ENCODE measurements at places on chromosomes 2 and 18. TPM values are rescaled to one million over a fixed set of nuclear protein-coding genes. Genes with fewer than 3 reads are reported as not detected.

DNA sequence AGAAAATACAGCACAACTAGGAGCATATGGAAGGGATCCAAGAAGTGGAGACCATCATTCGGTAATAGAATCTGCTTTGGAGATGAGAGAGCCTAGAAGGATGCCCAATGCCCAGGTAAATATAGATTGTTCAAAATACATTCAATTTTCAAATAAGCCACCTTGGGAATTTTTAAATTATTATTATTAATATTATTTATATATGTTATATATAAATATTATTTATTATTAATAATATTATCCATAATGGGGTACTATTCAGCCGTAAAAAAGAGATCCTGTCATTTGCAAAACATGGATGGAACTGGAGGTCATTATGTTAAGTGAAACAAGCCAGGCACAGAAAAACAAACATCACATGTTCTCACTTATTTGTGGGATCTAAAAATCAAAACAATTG, 127.8 kb upstream of the NDUFV2 start:
- no peak for DNase-seq

The VWC2L gene
- not detected for total RNA-seq

DNA sequence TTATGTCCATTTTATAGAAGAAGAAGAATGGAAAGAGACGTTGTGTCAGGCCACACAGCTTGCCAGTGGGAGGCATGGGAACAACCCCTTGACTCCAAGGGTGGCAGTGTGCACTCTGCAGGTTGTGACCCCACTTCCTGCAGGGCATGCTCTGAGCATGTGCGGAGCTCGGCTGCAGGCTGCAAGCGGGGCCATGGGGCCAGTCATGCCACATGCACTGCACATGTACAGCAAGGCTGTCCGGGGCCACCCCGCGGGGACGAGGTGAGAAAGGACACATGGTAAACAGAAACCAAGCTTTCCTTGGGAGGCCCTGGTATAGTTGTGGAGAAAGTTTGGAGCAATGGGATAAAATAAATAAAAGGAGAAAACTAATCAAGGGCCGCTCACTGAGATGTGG, 47.4 kb upstream of the DNMT3A start:
- DNase-seq, result no peak

- no peak for DNase-seq
Measured at GRCh38 chr2:66576561-66577320, 141.8 kb downstream of the MEIS1 start.

DNA sequence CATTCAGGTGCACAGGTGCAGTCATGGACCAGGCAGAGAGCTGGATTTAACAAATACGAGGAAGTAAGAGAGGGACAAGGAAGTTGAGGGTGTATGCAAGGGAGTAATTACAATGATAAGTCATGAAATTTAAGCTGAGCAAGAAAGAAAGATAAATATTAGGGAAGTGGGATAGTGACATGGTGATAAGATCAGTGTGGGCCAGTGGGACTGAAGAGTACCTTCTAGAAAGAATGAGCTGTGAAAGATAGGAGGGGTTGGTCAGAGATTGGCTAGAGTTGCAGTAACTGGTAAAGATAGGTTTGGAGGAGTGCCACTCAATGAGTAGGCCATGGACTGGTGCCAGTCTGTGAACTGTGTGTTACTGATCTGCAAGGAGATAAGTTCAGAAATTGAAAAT, 200.8 kb upstream of the SIX3 start:
- DNase-seq, result no peak

All from activated T-helper 2 cell treated with anti-CD3 and anti-CD28 coated beads, Interferon-gamma antibody, Interleukin-2, Interleukin-4, amounts not matched to agents 10 μg/mL and 5 μg/mL and 100 μg/mL, durations not matched to agents 14 hours and 24 hours and 36 hours (primary cell).